Right atrium auricular region (tissue), 2 donors: ENCODE measurements at places on chromosomes 13 and 19.

DNA sequence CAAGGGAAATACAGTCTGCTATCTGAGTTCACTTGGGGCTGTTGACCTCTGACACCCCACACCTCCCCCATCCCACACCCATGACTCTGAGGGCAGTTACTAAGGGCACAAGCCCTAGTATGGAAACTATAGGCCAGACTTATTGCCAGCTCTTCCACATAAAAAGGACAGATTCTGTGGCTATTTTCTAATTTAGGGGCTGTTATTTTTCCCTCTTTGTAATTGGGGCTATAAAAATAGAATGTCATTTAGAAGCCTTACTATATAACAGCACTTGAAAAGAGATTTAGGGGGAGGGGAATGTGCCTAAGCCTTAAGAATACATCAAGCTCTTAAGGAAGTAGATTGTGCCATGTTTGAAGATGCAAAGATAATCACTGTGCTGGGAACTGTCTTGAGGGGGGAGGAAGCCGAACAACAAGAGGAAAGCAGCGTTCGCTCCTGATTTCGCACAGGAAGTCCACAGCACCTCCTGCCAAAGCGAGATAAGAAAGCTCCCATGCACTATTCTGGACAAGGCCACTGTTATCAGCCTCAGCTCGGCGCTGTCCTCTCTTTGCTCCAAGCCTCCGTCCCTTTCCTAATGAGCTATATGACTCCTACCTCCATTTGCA lies 86.6 kb downstream of the FLT1 start:
- H3K4me3 ChIP-seq, result no peak overlapping the region
- H3K36me3 ChIP-seq, result no peaks in the 10 kb centered on the region

DNA sequence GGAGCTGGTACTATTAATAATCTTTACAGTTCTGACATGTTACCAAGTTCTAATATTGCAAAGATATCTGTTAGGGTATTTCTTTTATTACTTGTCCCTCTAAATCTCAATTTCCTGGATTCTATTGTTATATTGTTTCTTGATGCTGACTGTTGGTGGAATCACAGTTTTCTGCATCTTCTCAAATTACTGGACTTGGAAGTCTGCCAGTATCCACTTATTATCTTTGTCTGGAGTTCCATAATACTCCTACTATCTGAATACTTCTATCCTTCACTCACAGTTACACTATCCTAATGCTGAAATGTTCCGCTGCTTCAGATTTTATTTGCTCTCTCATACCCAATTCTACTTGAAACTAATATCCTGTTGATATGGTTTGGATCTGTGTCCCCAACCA lies 1985.7 kb upstream of the PRR20A start:
- H3K36me3 ChIP-seq, result no peaks in the 10 kb centered on the region
- no peak overlapping the region for H3K4me3 ChIP-seq
- H3K27me3 ChIP-seq, result no peaks in the 10 kb centered on the region
- no peak for DNase-seq
- H3K4me1 ChIP-seq, result no peaks in the 10 kb centered on the region
- no peak overlapping the region for H3K27ac ChIP-seq

DNA sequence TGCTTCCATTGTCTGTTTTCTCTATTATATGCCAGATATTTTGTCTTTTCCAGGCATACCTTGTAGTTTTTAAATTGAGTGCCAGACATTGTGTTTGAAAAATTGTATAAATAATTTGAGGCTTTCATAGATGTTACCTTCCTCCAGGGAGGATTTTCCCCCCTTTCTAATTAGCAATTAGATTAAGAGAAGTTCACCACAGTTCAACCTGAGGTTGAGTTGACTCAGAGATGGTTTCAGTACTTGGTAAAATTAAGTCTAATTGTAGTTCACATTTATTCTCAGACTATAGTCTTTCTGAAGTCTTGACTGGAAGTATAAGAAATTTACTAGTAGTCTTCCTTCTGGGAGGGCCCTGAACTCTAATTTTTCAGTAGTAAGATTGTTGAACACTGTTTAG lies 104.1 kb upstream of the SCEL start:
- no peaks in the 10 kb centered on the region for H3K27me3 ChIP-seq
- no peaks in the 10 kb centered on the region for H3K4me1 ChIP-seq
- no peak overlapping the region for H3K27ac ChIP-seq
- H3K4me3 ChIP-seq, result no peak overlapping the region

- DNase-seq, result no peak
- H3K27ac ChIP-seq, result peak overlapping the region; percentile 69
- no peak overlapping the region for H3K4me3 ChIP-seq
- H3K36me3 ChIP-seq, result no peaks in the 10 kb centered on the region
- no peaks in the 10 kb centered on the region for H3K4me1 ChIP-seq
Measured at GRCh38 chr13:31213651-31214289, 14.0 kb downstream of the B3GLCT start.

- no peak for DNase-seq
- H3K27ac ChIP-seq, result no peak overlapping the region
- no peaks in the 10 kb centered on the region for H3K27me3 ChIP-seq
- no peaks in the 10 kb centered on the region for H3K36me3 ChIP-seq
Measured at GRCh38 chr13:22031702-22032286, 360.9 kb downstream of the FGF9 start.

DNA sequence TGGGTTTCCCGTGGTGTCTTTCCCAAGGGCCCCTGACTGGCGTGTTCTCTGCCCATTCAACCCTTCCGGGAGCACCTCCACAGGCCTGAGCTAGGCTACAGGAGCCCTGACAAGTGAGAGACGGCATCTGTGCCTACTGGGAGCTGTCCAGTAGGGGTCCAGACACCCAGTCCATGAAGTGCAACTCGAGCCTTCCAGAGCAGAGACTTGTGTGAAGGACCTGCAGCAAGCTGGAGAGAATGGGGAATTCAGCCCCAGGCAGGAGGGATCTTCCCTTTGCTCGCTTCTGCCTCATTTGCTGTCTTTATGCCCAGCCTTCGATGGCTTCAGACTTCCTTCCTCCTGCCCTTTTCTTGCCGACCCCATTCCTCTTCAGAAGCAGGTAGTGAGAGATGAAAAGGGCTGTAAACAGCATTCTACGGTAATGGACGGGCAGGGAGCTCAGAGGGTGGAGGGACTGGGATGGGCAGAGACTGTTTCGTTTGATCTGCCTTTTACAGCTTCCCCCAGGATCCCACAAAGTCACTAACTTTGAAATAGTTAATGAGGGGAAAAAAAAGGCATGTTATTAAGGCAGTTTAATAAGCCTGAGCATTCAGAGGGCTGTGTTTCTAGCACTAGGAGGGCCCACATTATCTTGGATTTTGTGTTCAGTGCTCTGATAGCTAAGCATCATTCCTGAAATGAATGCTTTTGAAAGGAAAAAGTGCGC lies 327.6 kb downstream of the FGF9 start:
- peak; percentile 32 for DNase-seq
- no peaks in the 10 kb centered on the region for H3K36me3 ChIP-seq
- H3K4me3 ChIP-seq, result no peak overlapping the region
- H3K27me3 ChIP-seq, result no peaks in the 10 kb centered on the region

DNA sequence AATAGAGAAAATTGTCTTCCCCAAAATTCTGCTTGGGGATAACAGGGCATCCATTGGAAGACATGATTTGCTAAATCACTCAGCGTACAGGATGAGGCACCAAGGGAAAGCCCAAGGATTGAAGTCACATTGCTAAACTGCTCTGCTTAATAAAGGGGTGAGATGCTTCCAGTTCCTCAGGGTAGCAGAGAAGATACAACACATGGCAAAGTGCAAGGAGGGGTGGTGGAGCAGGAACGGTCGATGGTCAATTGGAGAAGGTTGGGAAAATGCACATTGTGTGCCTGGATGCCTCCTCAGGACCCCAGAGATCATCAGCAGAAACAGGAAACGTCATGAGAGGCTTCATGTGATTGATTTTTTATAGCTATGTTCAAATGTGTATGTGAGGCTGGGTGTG lies 116.3 kb upstream of the SOX1 start:
- no peak for DNase-seq
- H3K36me3 ChIP-seq, result no peaks in the 10 kb centered on the region
- H3K27me3 ChIP-seq, result no peaks in the 10 kb centered on the region
- H3K4me3 ChIP-seq, result no peak overlapping the region
- no peak overlapping the region for H3K27ac ChIP-seq
- no peaks in the 10 kb centered on the region for H3K4me1 ChIP-seq

DNA sequence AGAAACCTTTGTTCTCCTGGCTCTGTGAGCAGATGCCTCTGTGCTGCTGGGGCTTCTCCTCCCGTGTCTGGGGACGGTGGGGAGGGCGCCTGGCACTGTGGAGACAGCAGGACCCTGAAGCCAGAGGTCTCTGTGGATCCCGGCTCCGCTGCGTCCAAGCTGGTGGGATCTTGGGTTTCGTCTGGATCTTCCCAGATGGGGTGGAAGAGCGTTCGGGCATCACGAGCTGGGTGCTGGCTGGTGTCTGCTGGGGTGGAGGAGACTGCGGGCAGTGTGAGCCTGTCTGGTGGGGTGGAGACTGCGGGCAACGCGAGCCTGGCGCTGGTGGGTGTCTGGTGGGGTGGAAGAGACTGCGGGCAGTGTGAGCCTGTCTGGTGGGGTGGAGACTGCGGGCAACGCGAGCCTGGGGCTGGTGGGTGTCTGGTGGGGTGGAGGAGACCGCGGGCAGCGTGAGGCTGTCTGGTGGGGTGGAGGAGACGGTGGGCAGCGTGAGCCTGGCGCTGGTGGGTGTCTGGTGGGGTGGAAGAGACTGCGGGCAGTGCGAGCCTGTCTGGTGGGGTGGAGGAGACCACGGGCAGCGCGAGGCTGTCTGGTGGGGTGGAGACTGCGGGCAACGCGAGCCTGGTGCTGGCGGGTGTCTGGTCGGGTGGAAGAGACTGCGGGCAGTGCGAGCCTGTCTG lies 5.6 kb downstream of the TEX29 start:
- no peak overlapping the region for H3K27ac ChIP-seq
- H3K36me3 ChIP-seq, result no peaks in the 10 kb centered on the region
- no peak for DNase-seq
- H3K27me3 ChIP-seq, result no peaks in the 10 kb centered on the region

GRCh38 chr13:26011996-26012821 lies 39.6 kb downstream of the SHISA2 start:
- no peaks in the 10 kb centered on the region for H3K27me3 ChIP-seq
- H3K36me3 ChIP-seq, result no peaks in the 10 kb centered on the region
- peaks cover 9% of the 10 kb centered on the region for H3K4me1 ChIP-seq
- DNase-seq, result no peak
- H3K4me3 ChIP-seq, result peak overlapping the region; percentile 39

- no peaks in the 10 kb centered on the region for H3K36me3 ChIP-seq
- no peaks in the 10 kb centered on the region for H3K27me3 ChIP-seq
- H3K27ac ChIP-seq, result no peak overlapping the region
Measured at GRCh38 chr13:66745307-66745706, 484.8 kb downstream of the PCDH9 start.

- H3K4me1 ChIP-seq, result no peaks in the 10 kb centered on the region
- DNase-seq, result peak; percentile 62
- no peak overlapping the region for H3K4me3 ChIP-seq
- H3K27me3 ChIP-seq, result no peaks in the 10 kb centered on the region
- no peaks in the 10 kb centered on the region for H3K36me3 ChIP-seq
Measured at GRCh38 chr19:50922317-50922853, 11.2 kb upstream of the KLK4 start.

DNA sequence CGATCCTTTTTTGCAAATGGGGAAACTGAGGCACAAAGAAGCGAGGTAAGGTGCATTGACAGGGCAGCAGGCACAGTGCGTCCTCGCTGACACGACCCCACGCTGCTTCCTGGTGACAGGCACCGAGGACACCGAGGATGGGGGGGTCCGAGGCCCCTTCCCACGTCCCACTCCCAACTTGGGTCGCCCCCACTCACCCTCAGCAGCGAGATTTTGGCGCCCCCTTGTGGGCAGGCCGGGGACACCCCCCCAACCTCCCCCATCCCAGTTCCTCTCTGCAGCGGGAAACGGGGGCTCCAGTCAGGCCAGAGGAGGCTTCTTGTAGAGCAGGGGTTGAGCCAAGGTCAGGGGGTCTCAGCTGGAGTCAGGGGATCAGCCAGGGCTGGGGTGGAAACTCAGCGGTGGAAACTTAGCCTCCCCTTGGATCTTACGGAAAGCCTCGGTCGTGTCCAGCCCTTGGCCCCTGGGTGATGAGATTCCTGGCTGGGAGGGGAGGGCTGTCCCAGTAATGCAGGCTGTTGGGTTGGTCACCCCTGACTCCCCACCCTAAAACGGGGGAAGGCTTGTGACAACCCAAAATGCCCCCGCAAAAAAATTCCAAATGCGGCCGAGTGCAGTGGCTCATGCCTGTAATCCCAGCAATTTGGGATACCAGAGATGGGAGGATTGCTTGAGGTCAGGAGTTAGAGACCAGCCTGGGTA lies 8.2 kb downstream of the SMIM24 start:
- H3K4me3 ChIP-seq, result no peak overlapping the region
- H3K4me1 ChIP-seq, result no peaks in the 10 kb centered on the region
- DNase-seq, result no peak

GRCh38 chr13:90197722-90198121 lies 1149.8 kb upstream of the MIR17HG start:
- no peak overlapping the region for H3K4me3 ChIP-seq
- no peaks in the 10 kb centered on the region for H3K27me3 ChIP-seq
- H3K4me1 ChIP-seq, result no peaks in the 10 kb centered on the region
- no peak for DNase-seq

- peak; percentile 50 for DNase-seq
- no peaks in the 10 kb centered on the region for H3K4me1 ChIP-seq
- peaks cover 8% of the 10 kb centered on the region for H3K36me3 ChIP-seq
- H3K27me3 ChIP-seq, result no peaks in the 10 kb centered on the region
- no peak overlapping the region for H3K4me3 ChIP-seq
Measured at GRCh38 chr13:113582841-113583631, 1.5 kb upstream of the TFDP1 start.

DNA sequence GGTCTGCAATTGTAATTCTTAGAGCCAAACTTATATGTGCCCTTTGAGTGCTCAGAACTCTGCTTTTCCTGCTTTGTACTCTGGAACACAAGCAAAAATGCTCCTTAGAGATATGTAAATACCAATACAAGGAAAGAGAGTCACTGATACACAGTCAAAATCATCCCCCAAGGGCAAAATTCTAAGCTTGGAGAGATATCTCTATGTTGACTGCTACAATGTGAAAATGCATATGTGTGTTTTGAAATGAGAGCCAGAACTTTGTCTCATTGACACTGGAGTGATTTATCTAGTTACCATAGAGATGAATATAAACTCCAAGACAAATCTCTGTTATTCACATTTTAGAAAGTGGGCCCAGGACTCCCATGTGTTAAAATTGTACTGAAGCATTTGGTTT lies 494.8 kb upstream of the SLITRK1 start:
- H3K4me1 ChIP-seq, result no peaks in the 10 kb centered on the region
- no peak for DNase-seq
- no peak overlapping the region for H3K27ac ChIP-seq
- no peaks in the 10 kb centered on the region for H3K27me3 ChIP-seq
- no peak overlapping the region for H3K4me3 ChIP-seq
- no peaks in the 10 kb centered on the region for H3K36me3 ChIP-seq

DNA sequence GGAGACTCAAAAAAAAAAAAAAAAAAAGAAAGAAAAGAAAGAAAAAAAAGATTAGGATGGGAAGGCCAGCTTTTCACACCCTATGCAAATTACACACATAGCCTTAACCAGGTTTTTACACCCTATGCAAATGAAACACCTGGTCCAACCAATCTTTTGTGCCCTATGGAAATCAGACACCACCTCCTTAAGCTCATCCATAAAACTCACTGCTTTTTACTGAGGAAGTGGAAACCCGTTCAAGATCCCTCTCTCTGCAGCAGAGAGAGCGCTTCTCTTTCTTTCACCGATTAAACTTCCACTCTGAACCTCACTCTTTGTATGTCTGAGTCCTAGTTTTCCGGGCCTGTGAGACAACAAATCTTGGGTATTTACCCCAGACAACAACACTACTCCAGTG lies 25.3 kb upstream of the HOMER3 start:
- no peaks in the 10 kb centered on the region for H3K4me1 ChIP-seq
- H3K4me3 ChIP-seq, result no peak overlapping the region

GRCh38 chr19:13729859-13730258 lies 34.5 kb upstream of the MRI1 start:
- no peak overlapping the region for H3K4me3 ChIP-seq
- H3K4me1 ChIP-seq, result no peaks in the 10 kb centered on the region
- no peaks in the 10 kb centered on the region for H3K27me3 ChIP-seq
- no peak for DNase-seq
